ENCODE measurements at places on chromosomes 16 and 17. TPM values are rescaled to one million over a fixed set of nuclear protein-coding genes. Genes with fewer than 3 reads are reported as not detected.

DNA sequence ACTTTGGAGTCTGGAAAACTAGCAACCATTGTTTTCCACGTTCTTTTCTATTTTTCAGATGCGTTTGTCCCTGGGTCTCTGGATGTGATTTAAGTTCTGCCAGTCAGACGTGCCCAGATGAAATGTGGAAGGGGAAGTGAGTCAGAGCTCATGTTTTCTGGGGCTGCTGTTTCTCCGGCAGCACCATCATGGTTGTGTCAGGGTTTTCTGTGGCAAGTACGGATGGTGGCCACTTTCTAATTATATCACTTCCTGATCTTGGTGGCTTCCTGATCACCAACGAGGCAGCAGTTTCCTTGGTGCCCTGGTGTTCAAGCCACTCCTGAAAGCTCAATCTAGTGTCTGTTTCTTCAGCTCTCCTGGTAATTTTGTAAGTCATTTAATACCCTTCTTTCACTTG, 31.4 kb upstream of the PMFBP1 start:
- DNase-seq, result peak; percentile 98

DNA sequence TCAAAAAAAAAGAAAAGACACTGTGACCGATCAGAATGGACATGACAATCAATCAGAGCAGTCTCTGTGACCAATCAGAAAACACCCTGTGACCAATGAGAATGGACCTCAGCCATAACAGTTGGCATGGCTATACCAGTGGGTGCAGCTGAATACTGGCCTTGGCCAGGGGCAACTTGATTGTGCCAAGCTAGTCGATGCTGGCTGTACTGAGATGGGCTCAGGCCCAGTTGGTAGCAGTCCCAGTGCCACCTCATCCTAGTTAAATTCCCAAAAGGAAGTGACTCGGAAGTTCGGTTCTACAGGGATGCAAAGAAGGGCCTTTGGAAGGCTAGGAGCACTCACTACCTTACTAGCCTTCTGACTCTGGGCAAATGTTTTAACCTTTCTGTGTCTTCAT, 37.2 kb upstream of the BCO1 start:
- no peak for DNase-seq

DNA sequence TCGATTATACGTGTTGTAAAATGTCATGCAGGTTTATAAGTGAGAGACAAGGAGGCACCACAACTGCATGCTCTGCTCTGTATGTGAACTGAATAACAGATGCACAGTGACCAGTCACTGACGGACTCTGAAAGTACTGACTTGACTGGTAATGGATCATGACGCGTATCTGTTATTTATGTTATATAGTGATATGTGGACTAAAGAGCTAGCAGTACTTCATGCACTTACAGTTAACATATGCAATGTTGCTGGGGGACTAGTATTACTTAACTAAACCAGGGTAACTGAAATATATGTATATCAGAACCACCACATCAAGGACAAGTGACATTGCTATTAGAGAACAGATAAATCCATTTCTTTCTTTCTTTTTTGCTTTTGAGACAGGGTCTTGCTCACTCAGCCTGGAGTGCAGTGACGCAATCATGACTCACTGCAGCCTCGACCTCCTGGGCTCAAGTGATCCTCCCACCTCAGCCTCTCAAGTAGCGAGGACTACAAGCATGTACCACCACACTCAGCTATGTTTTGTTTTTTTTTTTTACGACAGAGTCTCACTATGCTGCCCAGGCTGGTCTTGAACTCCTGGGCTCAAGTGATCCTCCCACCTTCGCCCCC, 17.2 kb downstream of the COIL start:
- DNase-seq, result no peak

Gene PTGES3L
- polyA plus RNA-seq, result not detected

Gene SLC5A11
- polyA plus RNA-seq, result not detected

Data from CD14-positive monocyte (primary cell).